Uterus (tissue), 4 donors: ENCODE measurements at places on chromosomes 6 and 20.

DNA sequence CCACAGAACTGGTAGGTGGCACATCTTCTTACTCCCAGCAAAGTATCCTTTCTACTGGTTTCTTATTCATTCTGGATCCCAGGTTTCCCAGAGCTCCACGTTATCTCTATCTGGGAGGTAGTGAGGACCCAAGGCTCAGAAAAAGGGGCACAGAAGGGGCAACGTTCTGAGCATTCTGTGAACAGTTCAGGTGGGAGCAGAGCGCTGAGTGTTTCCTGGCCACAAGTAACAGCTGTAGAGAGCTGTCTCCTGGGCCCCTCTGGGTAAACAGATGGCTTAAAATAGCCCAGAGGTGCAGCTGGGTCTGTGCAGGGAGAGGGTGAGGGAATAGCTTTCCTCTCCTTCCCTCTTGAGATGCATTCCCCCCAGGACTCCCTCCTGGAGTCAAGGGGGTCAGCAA is 2.1 kb downstream of the APOBEC2 start:
- DNase-seq, result no peak

- DNase-seq, result no peak
Observed at GRCh38 chr6:106886922-106887797, 87.4 kb downstream of the CD24 start.

DNA sequence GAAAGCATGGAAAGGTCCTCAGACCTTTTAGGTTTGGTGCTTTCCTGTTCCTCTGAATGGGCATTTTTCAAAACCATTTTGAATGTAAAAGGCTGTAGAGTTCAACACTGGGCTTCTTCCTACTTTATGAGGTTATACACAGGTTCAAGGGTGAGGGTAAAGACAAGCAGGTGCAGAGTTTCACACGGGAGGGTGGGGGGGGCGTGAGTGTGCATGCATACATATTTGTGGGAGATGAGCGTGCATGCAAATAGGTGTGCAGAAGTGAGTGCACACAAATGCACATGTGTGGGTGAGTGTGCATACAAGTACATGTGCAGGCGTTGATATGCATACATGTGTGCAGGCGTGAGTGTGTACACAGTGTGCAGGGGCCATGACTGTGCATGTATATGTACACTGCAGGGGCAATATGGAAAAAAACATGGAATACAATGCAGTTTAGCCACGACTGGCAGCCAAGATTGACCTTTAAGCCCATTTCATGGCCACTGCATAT is 183.1 kb downstream of the GMPR start:
- no peak for DNase-seq

- no peak for DNase-seq
Observed at GRCh38 chr6:161668665-161669064, 394.8 kb upstream of the AGPAT4 start.

GRCh38 chr6:115415378-115415777 is 645.3 kb downstream of the FRK start:
- no peak for DNase-seq

GRCh38 chr6:83948851-83949250 is 84.7 kb upstream of the MRAP2 start:
- no peak for DNase-seq

DNA sequence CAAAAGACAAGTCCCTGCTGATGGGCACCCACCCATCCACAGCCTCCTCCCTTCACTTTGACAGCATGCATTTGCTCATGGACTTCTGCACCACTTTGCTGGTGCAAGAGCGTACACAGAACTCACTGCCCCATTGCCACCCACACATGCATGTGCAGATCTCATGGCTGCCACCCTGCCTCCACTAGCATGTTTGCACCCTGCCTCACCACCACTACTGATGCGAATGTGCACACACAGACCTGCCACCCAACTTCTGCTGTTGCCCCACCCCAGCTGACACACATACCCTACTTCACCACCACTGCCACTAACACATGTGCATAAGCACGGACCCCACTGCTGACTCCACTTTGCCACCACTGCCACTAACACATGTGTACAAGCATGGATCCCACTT is 64.9 kb upstream of the EYS start:
- no peak for DNase-seq

DNA sequence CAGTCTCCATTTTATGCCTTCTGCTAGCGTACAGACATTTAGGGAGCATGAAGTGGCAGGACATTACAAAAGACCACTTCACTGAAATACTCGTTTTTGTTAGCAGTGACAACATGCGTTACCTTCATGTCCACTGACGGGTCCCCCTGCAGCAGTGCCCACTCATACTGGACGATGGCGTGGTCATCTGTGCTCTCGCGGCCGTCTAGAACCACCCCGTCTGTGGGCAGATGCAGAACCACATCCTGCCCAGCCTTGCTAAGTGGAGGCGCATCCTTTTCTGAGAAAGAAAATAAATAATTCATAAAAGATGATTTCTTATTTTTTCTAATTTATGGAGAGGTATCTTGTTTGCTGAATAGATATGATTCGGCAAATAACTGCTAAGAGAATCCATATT is 11.3 kb downstream of the LRP11 start:
- DNase-seq, result no peak

DNA sequence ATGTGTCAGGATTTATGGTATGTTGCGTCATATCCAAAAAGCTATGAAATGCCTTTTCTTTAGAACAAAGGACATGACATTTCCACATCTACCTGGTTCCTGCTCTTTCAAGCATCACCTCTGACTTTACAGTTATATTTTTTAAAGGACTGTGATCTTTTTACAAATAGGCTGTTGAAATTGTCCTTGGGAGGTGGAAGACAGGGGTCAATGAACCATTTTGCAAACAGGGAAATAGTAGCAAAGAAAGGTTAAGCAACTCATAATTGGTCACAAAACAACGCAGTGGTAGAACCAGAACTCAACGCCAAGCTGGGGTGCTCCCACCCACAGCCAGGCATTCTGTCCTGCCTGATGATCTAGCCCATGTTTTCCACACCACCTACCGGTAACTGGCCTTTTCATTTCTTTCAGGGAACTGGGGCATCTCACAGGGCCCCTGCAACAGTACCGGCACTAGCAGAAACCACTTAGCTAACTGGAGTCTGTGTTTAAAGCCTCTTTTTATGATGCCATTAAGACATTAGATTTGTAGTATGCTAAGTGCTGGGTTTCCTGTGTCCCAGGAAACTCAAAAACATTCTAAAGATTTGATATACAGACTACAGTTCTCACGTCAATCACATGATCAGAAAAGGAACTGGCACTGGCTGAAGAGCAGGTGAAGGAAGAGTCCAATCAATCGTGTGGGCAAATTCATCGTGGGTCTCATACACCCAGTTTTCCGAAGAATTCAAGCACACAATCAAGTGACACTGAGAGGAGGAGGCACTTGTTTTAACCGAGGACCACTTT is 13.9 kb downstream of the ZNF217 start:
- peak; percentile 34 for DNase-seq

DNA sequence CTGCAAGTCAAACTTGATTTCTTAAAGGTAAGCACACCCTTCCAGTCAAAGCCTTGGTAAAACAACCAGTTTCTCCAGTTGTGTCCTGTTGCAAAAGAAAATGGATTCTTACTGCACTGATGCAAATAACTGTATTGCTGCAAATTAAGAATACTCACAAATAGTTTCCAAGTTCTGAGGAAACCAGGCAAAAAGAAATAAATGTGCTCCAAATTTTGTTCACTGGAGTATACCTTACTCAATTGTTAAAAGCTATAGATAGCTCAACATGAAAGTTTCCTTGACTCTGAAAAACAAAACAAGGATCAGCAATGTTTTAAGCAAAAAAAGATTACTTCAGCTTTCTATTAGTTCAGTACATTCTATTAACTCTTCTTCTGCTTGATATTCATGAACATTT is 75.2 kb downstream of the SLC16A10 start:
- DNase-seq, result no peak

DNA sequence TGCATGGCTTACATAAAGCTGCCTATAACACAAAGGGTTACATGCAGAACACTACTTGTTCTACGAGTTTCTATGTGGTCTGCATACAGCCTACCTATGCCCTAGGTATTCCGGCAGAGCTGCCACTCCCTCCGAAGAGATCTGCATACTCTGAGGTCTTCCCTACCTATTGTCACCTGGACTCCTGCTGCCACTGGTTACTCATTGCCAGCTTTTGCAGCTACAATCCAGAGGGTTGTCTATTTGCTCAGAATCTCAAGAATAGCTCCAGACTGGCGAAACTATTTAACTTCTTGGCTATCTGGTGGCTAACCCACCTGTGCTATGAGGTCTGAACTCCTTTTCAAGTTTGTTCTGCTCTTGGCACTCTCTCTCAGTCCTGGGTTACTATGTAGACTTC is 323.3 kb downstream of the BMP2 start:
- DNase-seq, result no peak

DNA sequence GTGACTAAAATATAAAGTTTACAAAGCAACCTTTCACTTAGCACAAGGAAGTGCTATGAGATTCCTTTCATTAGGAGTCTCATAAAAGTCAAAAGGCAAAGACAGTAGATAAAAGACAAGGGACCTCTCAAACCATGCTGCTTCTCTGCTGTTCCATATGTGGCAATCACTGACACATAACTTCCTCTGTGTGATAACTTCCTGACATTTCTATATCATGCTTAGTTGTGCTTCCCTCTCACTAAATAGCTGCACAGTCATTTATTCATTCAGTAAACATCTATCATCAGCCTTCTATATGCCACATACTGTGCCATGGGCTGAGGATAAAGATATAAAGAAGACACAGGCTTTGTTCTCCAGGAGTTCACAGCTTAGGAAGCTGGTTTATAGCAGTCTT is 214.8 kb upstream of the GRIK2 start:
- DNase-seq, result no peak

DNA sequence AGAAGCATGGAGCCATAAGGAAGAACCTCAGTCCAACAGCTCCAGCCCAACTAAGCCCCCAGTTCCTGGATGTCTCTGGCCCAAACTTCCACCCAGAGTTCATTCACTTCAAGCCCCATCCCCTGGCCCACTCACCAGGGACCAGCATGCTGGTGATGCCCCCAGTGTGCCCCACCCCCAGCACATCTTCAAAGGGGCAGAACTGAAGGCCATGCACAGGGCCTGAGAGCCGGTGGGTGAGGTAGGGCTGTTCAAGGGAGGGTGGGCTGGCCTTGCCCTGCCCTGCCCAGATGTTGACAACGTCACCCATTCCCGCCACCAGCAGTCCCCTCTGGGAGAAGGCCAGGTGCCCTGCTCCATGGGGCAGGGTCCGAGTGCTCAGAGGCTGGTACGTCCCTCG is 3.6 kb downstream of the B3GALT4 start:
- DNase-seq, result no peak

- no peak for DNase-seq
Observed at GRCh38 chr6:153411070-153411648, 280.1 kb upstream of the RGS17 start.

- no peak for DNase-seq
Observed at GRCh38 chr6:118252474-118252873, 295.6 kb upstream of the PLN start.

DNA sequence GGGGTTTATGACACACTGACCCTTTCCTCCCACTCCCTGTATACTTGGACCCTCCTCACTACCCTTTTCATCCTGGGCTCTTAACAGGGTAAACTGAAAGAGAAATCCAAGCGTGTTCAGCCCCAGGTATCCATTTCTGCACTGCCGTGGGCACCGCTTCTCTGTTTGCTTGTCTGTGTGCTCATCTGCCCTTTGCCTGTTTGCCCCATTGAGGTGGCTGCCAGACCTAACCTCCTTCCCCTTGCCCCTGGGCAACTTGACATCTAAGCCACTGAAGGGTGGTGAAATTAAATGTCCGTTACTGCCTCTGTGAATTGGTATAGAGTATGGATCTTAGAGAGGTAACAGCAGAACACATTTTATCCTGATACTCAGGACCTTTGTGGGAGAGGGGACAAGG is 38.7 kb downstream of the ACSS2 start:
- no peak for DNase-seq

DNA sequence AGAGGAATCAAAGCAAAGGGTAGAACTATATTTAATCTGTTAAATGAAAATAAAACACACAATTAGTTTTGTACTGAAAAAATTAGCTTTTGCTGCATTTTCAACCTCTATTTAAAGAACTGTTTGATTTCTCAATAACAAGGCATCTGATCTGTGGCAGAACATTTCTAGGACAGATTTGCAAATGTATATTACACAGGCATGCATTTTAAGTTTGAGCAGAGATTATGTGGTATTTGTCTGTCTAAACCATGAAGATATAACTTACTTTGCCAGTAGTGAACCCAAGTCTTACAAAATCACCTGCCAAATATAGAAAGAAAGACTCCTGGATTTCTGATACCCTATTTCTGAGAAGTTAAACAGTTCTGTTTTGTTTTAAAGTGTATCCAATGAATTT is 71.9 kb downstream of the TFAP2B start:
- no peak for DNase-seq

DNA sequence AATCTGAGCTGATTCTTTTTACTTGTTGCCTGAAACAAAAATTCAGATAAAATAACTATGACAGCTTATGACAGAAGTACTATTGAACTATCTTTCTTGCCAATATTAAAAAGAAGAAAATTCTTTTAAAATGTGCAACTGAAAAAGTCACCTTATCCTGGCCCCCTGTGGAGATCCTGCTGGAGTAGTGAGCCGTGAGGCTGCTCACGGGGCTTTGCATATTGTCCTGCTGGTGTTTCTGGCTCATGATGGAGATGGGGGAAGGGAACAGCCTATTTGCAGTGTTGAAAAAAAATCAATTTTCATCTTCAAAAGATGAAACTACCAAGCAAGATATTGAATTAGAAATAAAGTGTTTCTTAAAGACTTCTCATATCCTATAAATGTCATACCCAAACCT is 216.0 kb downstream of the SAMD5 start:
- no peak for DNase-seq

DNA sequence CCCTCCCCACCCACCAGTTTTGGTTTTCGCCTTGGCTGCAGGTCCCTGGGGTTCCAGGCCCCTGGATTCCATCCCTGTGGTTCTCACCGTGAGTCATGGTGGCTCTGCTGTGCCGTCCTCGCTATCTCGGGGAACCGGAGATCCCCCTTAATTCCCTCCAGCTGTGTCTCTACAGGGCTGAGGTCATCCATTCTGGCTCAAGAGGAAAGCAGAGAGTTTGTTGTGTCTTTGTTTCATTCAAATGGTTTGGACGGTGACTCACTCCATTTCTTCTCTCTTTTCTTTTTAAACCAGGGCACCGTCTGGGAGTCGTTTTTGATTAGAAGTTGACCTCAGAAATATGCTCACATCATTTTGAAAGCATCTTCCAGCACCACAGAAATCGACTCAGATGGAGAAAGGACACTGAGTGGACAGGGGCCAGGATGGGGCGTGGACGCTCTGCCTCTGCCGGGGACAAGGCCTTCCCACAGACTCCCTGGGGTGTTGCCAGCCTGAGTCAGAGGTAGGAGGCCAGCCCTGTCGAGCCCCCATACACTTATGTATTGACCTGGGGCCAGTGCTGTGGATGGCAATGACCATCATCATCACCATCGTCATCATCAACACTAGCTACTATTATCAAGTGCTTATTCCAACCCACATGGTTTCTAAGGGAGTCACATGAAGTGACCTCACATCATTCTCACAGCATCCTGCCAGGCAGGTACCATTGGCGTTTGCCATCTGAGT is 176.2 kb downstream of the NFATC2 start:
- peak; percentile 53 for DNase-seq
